ENCODE measurements at places on chromosomes 1 and 21.

DNA sequence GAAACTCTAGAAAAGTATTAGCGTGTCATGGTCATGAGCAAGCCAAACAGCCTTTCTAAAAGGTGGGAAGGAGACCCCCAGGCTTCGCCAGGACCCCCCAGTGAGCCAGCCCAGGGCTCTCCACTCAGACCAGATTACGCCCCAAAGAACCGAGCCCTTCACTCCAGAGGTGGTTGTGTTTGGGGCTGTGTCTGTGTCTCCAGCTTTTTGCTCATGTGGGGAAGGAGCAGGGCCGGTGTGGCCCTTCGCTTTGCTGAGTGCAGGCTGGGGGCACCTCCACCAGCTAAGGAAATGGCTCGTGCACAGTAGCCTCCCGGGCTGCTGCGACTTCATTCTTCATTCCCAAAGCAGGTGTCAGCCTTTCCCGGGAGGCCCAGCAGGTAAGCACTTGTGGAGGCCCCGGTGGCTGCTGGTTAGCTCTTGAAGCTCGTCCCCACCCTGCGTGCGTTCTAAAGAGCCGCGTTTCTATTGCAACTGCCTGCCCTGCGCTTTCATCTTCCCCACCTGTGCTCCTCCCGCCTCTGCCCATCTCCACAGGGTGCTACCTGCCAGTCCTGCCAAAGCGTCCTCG is 531 bp downstream of the TSPEAR start:
- DNase-seq = peak; percentile 25

GRCh38 chr1:115134850-115135480 is 45.7 kb upstream of the TSPAN2 start:
- DNase-seq = no peak

- no peak for DNase-seq
These were observed 439.3 kb downstream of the USP25 start for GRCh38 chr21:16169102-16169511.

GRCh38 chr1:222416001-222416791 is 131.7 kb downstream of the HHIPL2 start:
- DNase-seq = no peak

- no peak for DNase-seq
These were observed 5.7 kb upstream of the IVL start for GRCh38 chr1:152902636-152903035.

GRCh38 chr1:98055457-98055856 is 134.6 kb upstream of the DPYD start:
- DNase-seq = no peak

DNA sequence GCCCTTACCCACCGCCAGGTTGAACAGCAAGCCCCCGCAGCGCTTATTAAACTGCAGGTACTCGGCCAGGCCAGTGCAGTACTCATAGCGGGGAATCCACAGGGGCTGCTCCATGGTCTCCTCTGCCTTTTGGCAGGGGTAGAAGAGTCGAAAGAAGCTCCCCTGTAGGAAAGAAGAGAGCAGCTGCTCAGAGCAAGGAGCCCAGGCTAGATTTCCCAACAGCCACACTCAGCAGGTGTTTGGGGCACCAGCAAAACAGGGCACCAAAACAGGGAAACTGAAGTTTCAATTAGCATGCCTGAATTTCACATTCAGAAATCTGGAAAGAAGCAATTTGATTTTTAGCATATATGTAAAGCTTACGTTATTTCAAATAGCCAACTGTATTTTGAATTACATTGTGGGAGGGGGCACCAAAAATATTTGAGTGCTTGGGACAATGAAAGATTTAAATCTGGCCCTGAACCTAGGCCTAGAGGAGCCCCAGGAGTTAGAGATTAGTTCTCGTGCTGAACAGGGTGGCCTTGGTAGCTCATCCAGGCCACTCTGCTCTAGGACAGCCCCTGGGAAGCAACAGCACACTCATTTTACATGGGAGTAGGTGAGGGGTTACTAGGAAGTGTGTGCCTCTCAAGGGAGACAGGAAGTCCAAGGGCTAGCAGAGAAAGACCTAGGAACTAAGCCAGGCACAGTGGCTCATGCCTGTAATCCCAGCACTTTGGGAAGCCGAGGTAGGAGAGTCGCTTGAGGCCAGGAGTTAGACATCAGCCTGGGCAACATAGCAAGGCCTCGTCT is 8.2 kb downstream of the PAFAH2 start:
- DNase-seq = no peak

DNA sequence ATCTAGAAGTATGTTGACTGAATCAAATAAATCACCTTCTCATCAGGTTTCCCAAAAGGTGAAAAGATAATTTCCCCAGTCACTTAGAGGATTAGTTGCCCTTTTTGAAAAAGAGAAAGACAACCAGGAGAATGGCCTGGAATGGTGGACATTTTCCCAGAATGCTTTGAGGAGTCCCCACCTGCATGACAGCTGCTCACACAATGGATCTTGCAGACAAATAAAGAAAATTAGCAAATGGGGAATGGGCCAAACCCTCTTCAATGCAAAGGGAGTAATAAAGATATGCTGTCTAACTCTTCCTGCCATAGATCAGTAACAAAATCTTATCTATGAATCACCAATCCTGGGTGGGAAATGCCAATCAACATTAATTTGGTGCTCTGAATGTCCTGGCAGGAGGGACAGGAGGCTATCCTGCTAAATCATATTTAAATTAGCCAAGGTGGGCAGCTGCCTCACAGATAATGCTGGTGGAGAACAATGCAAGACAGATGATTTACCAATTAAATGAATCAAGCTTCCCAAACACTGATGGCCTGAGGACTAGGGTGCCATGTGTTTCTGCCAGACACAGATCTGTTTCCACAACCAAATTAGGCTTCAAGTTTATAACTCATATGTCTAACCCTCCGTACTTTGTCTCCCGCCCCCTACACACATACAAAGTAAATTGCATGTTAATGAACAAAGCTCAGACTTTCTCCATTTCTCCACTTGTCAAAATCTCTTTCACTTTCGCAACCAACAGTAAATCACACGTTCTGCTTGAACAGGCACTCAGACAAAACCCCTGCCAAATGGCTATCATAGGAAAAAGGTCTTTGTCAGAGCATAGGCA is 488.0 kb upstream of the PLXNA2 start:
- DNase-seq = no peak

DNA sequence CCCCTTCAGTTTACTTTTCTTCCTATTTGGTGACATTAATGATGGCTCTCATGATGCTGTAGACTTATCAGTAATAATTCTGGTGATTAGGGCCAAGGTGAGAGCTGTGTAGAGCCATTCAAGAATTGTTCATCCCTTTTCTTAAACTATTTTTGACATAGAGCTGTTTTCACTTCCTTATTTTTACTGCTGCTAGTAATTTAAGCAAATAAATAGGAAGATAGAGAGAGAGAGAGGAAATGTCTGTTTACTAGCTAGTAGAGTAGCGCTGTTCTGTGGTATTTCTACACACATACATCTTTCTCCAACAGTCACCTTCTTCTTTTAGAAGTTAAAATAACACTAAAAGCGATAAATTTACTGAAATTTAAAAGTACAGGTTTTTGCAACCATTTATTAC is 678.0 kb upstream of the ZP4 start:
- no peak for DNase-seq

- DNase-seq = no peak
These were observed 8.8 kb downstream of the GPATCH2 start for GRCh38 chr1:217622042-217622441.

DNA sequence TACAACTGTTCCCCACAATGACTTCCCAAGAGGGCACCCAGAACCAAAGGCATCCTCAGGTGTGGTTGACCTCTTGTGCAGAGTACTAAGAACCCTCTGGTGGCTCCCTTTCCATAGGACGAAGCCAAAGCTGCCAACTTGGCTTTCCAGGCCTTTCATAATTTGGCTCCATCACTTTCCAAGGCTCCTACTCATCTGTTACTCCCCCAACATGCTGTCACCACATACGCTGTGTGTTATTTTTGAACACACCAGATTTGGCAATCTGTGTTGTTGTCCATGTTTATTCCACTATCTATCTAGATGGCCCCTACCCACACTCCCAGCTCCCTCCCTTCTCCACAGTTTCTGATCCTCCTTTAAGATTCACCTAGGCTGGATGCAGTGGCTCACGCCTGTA is 10.2 kb upstream of the NKAIN1 start:
- DNase-seq = no peak
